ENCODE measurements at places on chromosomes 7 and 10.

- DNase-seq, result no peak
These were observed 236.4 kb upstream of the SP4 start for GRCh38 chr7:21191321-21192073.

- DNase-seq, result no peak
These were observed 13.4 kb downstream of the IMPDH1 start for GRCh38 chr7:128396357-128396756.

GRCh38 chr7:12913002-12913401, 225.6 kb downstream of the ARL4A start:
- DNase-seq, result no peak

DNA sequence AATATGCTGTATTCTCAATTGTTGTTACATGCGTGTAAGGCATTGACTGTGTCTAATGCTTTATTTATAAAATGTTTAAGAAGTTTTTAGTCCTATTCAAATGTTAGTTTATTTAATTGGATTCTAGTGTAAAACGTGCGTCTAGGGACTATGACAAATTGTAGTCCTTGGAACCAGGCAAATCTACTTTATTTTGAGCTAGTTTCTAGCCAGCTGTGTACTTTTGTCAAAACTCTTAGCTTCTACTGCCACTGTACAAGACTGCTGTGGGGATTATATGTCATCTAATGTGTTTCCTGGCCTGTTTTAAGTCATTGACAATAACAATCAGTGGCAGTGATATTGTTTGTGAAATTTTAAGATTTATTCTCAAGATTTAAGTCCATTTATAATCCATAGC, 220.5 kb upstream of the SEMA3D start:
- DNase-seq, result no peak

DNA sequence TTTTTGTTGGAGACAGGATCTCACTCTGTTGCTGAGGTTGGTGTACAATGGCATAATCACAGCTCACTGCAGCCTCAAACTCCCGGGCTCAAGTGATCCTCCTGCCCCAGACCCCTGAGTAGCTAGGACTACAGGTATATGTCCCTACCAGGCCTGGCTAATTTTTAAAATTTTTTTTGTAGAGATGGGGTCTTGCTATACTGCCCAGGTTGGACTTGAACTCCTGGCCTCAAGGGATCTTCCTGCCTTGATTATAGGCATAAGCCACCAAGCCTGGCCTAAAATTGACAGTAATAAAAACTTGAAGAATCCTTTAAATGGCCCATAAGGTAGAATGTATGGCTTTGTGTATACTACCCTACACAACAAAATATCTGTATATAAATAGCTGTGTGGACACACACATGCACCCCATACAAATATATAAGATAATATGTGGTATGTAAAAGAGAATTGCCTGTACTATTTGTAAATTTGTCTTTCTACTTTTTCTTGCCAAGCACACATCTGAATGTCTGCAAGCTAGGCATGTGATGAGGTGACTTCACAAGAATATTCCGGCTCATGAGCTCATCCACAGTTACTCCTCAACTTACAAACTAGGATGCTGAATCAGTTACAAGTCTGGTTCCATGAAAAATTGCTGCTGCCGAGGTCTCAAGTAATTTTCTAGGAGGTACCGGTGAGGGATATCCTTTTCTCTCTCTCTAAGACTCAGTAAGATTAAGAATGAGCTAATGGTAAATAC, 26.6 kb downstream of the POLR3A start:
- DNase-seq, result no peak

DNA sequence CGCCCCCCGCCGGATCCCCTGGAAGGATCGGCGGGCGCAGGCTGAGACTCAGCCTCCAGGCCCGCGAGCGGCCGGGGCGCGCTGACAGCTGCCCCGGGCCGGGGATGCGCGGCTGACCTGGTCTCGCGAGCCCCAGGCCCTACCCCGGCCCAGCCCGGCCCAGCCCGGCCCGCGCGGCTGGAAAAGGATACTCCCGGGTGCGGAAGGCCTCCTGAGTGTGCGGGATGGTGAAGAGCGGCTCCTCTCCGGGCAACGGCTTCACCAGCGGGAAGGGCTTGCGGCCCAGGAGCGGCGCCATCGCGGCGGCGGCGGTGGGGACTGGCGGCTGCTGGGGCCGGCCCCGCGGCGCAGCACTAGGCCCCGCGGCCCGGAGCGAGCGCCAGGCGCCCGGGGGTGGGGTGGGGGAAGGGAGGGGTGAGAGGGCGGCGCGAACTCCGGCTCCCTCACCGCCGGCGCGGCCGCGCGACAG, 423 bp downstream of the BAZ1B start:
- DNase-seq, result no peak

DNA sequence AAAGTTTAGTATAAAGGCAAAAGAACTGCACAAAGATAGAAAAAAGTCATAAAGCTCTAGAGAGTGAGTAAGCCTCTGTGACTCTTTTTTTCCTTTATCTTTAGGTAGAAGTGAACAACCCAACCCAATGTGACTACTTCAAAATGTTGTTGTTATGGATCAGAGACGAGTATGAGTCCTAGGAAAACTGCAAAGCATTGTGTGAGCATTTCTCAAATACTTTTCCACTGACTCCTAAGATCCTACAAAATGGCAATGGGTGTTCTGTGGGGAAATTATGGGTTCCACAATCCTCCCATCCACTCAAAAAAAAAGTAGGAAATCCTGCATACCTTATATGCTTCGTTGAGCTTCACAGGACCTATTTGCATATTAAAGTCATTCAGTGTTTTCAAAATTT, 177.1 kb downstream of the DGKI start:
- no peak for DNase-seq

DNA sequence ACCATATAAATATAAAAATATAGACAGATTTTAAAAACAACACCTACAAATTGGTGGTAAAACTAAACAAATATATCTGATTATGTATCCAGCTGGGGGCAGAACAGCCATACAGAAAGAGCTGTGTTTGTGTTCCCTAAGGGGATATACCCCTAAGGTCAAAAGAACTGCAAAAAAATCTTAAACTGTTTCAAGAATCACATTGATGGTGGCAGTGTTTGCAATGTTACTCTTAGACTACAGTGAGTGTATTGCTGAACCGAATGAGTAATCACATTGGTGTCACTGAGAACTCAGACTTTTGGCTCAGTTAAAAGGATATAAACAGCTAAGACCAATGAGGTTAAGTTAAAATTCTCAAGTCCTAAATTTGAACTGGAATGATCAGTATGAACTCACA, 27.1 kb upstream of the PTPRN2 start:
- DNase-seq, result no peak

Data from hematopoietic multipotent progenitor cell (in vitro differentiated cells).